ENCODE measurements at places on chromosomes 6 and 20. TPM values are rescaled to one million over a fixed set of nuclear protein-coding genes. Genes with fewer than 3 reads are reported as not detected.

The RAET1G gene
- not detected for total RNA-seq

The COL19A1 gene
- 5.9 TPM for total RNA-seq

DNA sequence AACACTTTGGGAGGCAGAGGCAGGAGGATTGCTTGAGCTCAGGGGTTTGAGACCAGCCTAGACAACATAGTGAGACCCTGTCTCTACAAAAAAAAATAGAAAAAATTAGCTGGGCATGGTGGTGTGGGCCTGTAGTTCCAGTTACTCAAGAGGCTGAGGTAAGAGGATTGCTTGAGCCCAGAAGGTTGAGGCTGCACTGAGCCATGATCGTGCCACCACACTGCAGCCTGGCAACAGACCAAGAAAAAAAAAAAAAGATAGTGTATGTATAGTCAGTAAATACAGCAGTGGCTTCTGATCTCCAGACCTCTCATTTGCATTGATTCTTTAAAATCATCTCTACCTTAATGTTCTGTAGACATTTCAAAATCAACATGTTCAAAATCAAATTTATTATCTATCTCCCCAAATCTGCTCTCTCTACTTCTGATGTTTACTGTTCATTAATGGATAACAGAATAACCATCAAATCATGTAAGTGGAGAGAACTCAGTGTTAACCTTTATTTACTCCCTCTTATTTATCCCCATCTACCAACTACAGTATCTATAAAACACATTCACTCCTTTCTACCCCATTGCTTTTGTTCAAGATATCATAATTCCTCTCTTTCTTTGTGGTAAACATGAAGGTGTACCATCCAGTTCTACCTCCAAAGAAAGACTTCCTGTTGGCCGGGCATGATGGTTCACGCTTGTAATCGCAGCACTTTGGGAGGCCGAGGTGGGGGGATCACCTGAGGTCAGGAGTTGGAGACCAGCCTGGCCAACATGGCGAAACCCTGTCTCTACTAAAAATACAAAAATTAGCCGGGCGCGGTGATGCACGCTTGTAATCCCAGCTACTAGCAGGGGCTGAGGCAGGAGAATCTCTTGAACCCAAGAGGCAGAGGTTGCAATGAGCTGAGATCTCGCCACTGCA, 7.7 kb downstream of the PROCR start:
- DNase-seq, result no peak

DNA sequence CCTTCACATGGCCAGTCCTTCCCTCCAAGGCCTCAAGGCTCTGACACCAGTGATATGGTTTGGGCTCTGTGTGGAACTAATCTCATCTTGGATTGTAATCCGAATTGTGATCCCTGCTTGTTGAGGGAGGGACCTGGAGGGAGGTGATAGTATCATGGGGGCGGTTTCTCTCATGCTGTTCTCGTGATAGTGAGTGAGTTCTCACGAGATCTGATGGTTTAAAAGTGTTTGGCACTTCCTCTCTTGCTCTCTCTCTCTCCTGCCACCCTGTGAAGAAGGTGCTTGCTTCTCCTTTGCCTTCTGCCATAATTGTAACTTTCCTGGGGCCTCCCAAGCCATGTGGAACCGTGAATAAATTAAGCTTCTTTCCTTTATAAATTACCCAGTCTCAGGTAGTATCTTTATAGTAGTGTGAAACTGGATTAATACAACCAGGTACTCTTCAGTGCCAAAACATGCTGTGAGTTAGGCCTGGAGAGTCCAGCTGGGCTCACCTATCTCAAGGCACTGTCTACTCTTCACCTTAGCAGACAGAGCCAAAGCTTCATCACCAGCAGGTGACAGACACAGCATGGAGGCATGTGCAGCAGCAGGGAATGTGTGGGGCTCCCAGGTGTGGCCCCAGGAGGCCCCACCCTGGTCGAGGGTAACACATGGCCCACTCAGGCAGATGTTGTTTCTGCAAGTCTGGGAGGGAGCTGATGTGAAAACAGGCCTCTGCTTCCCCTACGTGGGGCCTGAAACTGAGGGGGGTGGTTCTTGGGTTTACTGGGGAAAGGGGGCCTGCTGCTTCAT, 97.5 kb upstream of the CDYL start:
- DNase-seq, result no peak

DNA sequence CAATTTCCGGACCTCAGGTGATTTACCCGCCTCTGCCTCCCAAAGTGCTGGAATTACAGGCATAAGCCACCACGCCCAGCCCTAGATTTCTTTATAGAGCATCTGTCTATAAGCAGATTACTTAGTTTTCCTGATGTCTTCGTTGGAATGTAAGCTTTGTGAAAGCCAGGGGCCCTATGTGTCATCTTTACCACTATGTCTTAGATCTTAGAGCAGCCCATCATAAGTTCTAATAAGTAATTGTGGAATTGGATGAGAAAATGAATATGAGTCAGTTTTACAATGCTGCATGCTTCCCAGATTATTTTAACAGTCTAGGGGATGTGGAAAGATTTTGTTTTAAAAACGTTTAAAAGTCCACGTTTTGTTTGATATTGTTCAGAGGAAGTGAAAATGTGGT, 9.1 kb upstream of the ZBTB2 start:
- DNase-seq, result no peak

All from occipital lobe (tissue), 3 donors.